ENCODE measurements at places on chromosomes 2 and 18. TPM values are rescaled to one million over a fixed set of nuclear protein-coding genes. Genes with fewer than 3 reads are reported as not detected.
A peak's percentile ranks its signal among the peaks of the same experiment; 100 is the strongest.

Gene CASP10
- 2.9 TPM for total RNA-seq

Gene GKN1
- not detected for total RNA-seq

Gene ARHGEF33
- total RNA-seq = not detected

Gene GPR75
- total RNA-seq = 2.8 TPM

GRCh38 chr2:197107291-197108269 is 181.1 kb upstream of the PGAP1 start:
- no peak for DNase-seq

- DNase-seq = no peak
These were observed 32.0 kb upstream of the AGAP1 start for GRCh38 chr2:235461763-235462414.

DNA sequence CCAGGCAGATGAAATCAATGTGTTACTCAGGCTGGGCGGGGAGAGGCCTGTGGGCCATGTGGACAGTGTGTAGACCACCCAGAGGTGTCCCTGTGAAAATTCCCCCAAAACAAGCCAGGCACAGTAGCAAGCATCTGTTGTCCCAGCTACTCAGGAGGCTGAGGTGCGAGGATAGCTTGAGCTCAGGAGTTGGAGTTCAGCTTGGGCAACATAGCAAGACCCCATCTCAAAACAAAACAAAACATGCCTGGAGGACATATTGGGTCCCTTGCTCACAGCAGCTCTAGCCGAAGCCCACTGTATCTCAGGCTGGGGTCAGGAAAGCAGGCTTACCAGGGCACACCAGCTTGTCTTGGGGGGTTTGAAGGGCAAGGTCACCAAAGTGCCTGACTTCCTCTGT is 4.3 kb upstream of the PTMA start:
- no peak for DNase-seq

DNA sequence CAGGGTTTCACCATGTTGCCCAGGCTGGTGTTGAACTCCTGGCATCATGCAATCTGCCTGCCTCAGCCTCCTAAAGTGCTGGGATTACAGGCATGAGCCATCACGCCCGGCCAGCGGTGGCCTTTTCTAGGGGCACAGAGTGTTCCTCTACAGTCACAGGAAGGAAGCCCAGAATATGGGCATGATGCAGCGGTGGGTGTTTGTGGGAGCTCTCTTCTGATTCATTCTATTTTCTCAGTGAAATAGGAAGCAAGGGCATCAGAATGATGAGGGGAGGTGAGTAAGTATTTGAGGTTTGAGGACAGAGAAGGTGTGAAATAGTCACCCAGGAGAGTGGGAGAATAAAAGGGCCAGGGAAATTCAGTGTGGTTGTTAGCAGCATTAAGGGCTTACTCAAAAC is 70.3 kb upstream of the PSME4 start:
- DNase-seq = peak; percentile 33

DNA sequence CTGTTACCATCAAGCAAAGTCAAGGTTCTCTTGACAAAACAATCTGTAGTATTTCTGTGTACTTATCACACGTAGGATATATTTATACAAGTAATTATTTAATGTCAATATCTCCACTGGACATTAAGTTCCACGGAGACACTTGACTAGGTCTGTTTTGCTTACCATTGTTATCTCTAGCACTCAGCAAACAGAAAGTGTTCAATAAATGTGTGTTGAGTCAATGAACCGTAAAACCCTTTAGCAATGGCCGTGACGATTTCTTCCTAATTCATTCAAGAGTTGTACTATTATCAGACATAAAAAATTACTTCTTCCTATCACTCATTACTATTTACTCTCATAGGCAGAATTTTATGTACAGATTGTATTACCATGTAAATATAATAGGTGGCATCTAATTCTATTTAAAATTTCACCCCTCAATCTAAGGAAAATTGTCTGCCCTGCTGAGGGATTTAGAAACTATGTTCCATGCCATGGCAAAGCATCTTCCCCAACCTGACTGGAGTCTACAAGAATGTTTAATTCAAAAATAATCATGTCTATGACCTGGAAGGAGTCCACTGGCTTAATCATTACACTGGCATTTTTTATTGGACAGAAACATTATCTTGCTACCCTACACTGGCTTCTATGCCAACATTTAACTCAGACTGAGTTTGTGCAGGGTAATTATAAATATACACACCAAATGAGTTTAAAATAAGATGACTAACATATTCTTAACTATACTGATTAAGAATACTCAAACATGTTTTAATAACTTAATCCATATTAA is 301.9 kb downstream of the ZEB2 start:
- DNase-seq = no peak

DNA sequence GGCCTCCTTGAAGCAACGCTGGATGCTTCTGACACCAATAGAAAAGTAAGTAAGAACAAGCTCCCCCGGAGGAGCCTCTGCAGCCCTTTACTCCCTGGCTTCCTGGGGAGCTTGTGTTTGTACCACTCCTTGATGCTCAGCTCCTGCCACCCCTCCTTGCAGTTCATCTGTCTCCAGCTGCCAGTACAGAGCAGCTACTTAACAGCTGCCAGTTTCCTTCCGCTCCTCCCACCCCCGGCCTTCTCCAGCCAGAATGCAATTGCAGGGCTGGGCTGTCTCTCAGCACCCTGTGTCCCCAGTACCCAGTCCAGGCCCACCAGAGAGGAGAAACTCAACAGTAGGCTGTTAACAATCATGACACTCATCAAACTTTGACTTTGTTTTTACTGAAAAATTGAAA is 109.4 kb downstream of the AOX1 start:
- no peak for DNase-seq

DNA sequence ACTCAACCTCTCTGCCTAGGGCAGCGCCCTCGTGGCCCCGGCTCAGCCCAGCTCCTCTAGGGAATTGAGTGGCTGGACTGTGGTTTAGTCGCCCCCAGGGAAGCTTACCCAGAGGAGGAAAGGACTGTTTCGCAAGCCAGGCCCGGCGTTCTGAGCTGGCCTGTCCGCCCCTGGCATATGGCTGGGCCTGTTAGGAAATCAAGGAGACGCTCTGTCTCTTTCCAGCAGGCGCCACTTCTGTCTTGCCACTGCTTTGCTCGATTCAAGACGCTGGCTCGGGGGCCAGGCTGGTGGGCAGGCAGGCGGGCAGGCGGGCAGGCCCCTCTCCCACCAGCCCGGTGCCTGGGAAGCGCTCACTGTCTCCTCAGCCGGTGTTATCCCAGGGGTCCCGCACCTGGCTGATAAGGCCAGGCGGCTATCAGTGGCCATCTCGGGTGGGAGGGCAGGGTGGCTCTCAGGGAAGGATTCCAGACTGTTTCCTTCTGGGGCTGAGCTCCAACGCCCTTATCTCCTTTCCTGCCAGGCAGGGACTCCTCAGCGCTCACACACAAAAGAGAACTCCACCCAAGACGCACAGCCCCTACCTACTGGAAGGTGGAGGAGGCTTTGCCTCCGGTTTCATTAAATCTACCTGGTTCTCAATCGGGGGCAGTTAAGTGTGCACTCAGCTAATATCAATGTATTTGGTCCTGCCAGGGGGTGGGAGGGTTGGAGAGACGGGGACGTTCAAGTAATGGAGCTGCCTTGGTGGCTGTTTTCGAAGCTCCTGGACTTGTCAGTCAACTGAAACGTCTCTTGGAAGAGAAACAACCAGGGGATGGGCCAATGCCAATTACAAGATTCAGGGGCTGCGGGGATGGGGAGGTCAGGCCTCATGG is 109.1 kb downstream of the SMAD7 start:
- peak; percentile 33 for DNase-seq

DNA sequence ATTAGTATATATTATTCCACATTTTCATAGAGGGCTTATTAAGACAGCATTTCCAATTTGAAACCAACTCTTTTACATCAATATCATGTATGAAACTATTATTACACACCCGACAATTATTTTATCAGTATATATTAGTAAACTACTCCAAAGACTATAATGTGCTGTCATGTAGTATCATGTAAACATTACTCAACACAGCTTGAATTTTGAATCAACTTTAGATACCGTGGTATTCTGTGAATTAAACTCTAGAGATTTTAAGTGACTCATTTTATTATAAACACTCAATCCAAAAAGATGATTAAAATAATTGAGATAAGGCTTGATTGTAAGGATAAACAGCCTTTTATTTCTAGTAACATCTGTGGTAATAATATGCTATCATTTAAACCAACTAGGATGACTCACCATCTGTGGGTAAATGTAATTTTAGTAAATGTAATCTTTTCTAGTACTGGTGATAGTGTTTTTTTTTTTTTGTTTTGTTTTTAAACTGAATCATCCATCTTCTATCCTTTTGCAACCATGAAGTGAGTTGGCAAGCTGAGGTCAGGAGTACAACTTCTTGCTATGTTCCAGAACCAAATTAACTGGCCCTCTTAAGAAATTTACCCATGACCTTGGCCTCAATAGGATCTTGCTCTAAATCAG is 144.3 kb upstream of the SMAD7 start:
- DNase-seq = peak; percentile 73

DNA sequence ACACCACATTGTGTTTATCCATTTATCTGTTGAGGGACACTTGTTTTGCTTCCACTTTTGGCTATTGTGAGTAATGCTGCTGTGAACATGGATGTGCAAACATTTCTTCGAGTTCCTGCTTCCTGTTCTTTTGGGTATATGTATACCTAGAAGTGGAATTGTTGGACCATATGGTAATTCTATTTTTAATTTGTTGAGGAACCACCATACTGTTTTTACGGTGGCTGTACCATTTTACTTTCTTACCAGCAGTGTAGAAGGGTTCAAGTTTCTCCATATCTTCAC is 23.1 kb downstream of the ANXA4 start:
- no peak for DNase-seq

DNA sequence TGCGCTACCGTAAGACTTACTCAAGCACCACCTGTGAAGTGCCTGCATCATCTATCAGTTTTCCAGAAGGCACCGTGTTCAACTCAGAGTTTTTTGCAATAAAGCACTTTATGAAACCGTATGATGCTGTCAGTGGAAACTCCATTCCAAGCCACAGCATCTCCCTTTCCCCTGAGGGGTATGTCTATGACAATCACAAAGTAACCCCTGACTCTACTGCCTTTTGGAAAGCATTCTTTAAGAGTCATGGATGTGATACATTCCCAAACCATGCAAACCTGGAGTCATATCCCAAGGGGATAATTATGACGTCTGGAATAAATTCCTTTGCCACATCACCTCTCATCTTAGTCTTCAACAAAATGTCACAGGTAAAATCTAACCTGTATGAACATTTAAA is 39.2 kb downstream of the UNC50 start:
- DNase-seq = no peak

DNA sequence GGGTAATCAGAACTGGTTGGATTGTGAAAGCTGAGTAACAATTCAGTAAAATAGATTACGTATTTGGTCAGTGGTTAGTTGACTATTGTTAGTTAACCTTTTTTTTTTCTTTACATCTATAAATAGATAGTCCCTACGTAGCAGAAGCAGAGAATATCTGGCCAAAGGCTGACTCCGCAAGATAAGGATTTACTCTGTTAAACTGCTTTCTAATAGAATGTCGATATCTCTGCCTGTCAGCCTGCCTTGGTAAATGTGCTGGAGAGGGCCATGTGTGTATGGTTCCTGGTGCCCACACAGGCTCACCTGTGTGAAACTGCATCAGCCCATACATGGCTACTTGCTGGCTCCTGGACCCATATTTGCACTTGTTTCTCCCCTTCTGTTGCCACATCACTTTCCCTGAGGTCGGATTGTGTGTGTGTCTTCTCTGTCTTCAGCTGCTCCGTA is 94.4 kb downstream of the CRIM1 start:
- no peak for DNase-seq

GRCh38 chr2:195534971-195535370 is 122.1 kb upstream of the SLC39A10 start:
- no peak for DNase-seq

GRCh38 chr2:234588054-234588430 is 91.2 kb upstream of the ARL4C start:
- DNase-seq = no peak

GRCh38 chr2:38712871-38713270 is 38.3 kb downstream of the SRSF7 start:
- DNase-seq = no peak

DNA sequence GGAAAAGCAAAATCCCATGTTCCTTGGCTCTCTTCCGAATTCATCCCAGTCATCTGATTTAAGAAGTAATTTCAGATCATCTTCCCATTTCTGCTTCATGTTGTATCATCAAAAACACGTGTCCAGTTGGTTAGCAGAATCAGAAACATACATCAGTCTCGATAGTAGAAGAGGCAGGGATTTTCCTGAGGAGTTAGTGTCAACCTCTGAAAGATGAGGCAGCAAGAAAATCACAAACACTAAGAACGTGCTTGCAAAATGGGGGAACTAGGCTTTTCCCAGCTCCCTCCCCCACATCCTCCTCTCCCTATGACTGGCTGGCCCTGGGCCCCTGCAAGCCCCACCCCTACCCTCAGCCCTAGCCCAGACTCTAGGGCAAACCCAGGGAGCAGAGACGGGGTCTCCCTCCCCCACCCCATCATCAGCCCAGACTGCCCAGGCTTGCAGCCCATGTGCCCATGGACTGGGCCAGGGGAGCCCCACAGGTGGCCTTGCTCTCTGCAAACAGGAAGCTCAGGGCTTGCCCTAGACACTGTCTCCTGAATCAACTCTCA is 161.0 kb upstream of the ID2 start:
- no peak for DNase-seq

DNA sequence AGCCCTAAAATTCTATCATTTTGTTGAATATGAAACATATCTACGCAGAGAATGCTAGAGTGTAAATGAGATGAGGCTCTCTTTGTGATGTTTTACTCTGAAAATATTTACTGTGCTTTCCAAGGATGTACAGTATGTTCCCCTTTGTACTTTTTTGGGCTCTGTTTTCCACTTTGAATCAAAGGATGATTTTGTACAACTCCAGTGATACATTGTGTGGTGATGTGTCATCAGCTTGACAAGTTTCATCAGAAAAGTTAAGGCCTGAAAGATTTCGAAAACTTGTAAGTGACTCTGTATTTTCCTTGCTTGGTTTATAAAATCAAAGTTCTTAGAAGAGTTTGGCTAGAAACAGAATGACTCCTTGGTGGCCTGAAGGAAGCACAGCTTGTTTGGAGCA is 206.3 kb downstream of the LTBP1 start:
- no peak for DNase-seq

GRCh38 chr2:199946836-199947235 is 8.5 kb downstream of the TYW5 start:
- no peak for DNase-seq

- DNase-seq = no peak
These were observed 835.5 kb upstream of the GCFC2 start for GRCh38 chr2:76546207-76546606.

DNA sequence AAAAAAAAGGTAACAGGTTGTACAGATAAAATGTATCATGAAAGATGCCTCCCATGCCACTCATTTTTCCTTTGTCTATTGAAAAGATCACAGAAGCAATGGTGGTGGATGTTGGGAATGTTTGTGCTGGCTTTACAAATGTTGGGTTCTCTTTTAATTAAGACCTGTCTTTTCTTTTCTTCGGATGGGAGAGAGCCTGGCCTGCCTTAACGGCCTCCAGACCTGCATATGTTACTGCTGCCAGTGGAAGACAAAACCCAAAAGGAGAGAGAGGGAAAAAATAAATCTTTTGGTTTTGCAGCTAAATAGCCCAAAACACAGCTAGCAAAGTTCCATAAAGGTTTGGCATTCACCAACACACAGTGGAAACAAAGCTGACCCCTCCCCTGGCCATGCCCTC is 50.5 kb upstream of the FZD7 start:
- DNase-seq = no peak

- DNase-seq = no peak
These were observed 177.2 kb downstream of the BCL11A start for GRCh38 chr2:60376252-60376651.

- DNase-seq = no peak
These were observed 161.5 kb downstream of the TGIF1 start for GRCh38 chr18:3611313-3612090.

GRCh38 chr2:57828221-57828620 is 218.4 kb upstream of the VRK2 start:
- no peak for DNase-seq
